HFFc6 (cell line): ENCODE measurements at places on chromosomes 3 and 15. TPM values are rescaled to one million over a fixed set of nuclear protein-coding genes. Genes with fewer than 3 reads are reported as not detected.

DNA sequence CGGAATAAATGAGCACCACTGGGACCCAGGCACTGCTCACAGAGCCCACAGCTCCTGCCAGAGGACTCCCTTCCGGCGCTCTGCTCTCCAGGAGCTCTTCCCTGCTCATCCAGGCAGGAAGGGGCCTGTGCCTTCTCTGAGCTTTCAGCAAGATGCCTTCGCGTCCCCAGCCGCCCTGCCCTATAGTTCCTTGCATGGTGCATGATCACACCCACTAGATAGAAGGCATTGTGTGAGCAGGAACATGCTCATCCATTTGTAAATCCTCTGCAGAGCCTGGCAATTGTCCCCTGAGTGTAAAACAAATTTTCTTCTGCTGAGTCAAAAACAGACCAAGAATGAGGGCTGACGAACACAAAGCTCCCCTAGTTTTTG lies 181.6 kb downstream of the MEGF11 start:
- no peak overlapping the region for H3K4me3 ChIP-seq
- H3K4me1 ChIP-seq: peaks cover 22% of the 10 kb centered on the region
- H3K36me3 ChIP-seq: no peaks in the 10 kb centered on the region
- peaks cover 11% of the 10 kb centered on the region for H3K27me3 ChIP-seq

- peaks cover 3% of the 10 kb centered on the region for H3K27me3 ChIP-seq
- no peak overlapping the region for H3K4me3 ChIP-seq
- H3K36me3 ChIP-seq: peaks cover 52% of the 10 kb centered on the region
- peaks cover 83% of the 10 kb centered on the region for H3K4me1 ChIP-seq
- no peak overlapping the region; the same call in 1 of the 2 replicates for H3K27ac ChIP-seq
These were observed 165.4 kb downstream of the MBNL1 start for GRCh38 chr3:152434142-152434541.

HTD2 gene
- 6.2 to 8.8 TPM (median 8.6 TPM) in 3 replicates for total RNA-seq

GRCh38 chr15:77112838-77113504 lies 42.1 kb upstream of the TSPAN3 start:
- H3K4me1 ChIP-seq: peaks cover 8% of the 10 kb centered on the region
- peaks cover 29% of the 10 kb centered on the region for H3K36me3 ChIP-seq
- no peak overlapping the region for H3K27ac ChIP-seq

DNA sequence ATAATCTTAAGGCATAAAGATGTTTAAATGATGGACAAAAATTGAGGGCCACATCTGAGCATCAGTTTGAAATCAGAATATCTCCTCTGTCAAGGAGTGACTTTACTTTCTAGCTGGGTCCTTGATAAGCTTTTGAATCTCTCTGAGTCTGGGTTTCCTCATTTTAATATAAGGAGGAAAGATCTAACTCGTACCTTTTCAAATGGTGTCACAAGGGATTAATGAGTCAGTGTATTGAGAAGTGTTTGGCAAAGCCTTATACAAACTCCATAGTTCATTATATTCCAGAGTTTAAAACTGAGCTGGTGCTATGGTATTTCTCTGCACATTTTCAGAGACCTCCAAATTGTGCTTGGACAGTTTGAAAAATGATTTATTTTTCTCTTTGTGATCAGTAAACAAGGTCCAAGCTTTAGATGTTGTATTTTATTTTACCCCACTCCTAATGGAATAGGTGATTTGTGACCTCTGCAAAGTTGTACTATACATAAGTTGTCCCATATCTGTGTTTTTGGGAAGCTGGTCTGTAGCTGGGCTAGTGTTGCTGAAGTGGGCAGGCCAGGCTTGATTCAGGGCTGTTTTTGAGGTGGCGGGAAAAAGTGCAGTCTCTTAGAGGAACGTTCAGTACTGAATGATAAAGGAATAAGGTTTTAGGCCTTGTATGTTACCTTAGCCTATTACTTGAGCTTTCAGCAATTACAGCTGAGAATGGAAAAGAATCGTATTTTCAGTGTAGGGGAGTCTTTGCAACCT lies 5.6 kb downstream of the FNDC3B start:
- peaks cover 3% of the 10 kb centered on the region; the same call in 1 of the 2 replicates for H3K27me3 ChIP-seq
- peak overlapping the region; percentile 53 for H3K4me3 ChIP-seq
- H3K4me1 ChIP-seq: peaks cover 71% of the 10 kb centered on the region
- DNase-seq: no peak

DNA sequence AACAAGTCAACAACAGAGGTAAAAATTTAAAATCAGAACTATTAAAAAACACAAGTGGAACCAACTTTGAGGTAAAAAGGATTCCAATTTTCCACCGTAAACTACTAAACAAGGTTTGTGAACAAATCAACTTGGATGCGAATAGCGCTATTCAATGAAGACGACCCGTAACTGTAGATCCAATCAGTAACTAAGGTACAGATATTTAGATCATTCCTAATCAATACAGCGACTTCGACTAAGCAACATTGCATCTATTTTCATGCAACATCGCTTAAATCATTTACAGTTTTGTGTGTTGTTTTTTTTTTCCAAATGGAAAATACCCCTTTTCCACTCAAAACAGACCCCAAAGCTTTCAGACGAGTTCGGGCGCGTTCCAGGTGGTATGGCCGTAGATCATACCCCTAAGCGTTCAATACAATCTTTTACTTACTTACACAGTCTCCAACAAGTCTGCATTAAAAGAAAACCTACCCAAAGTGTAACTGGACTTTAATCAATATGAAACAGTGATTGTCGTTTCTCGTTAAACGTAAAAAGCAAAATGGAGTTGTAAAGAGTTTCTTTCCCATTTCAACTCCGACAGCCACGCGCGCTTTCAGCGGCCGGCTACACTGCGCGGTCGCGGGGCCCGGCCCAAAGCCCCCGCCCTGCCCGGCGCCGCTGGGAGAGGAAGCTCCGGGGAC lies 786 bp downstream of the RHOA start:
- peaks cover 56% of the 10 kb centered on the region for H3K4me1 ChIP-seq
- H3K4me3 ChIP-seq: peak overlapping the region; percentile 98
- DNase-seq: no peak
- peaks cover 39% of the 10 kb centered on the region for H3K36me3 ChIP-seq
- H3K27me3 ChIP-seq: peaks cover 7% of the 10 kb centered on the region; the same call in 1 of the 2 replicates

DNA sequence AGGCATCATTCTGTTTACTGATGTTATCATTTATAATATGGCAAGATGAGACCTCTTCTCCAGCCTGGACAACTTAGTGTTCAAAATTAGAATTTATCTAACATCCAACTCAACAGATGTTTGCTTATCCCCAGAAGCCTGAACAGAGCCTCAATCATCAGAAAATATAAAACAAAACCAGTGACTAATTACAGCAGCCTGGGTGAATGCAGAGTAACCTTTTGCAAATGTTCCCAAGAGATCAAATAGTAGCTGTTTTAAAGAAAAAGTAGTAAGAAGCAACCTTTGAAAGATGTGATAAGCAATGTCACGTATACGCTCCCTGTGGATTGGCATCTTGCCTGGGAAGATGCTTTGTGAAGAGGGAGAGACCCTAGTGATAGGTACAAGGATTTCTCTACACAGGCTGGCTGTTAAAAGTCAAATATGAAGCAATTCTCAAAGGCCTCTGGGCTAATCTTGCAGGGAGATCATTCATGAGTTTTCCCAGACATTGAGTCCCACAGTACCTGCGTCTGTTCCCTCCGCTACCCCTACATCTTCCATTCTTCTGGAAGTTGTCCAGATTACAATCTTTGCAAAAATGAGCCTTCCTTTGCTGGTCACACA lies 39.3 kb upstream of the PRICKLE2 start:
- H3K36me3 ChIP-seq: peaks cover 11% of the 10 kb centered on the region
- H3K27ac ChIP-seq: peak overlapping the region; percentile 83
- peak overlapping the region; percentile 92 for H3K4me3 ChIP-seq
- peaks cover 82% of the 10 kb centered on the region for H3K4me1 ChIP-seq
- no peaks in the 10 kb centered on the region; the same call in 1 of the 2 replicates for H3K27me3 ChIP-seq
- peak; percentile 21 for DNase-seq

TOP2B gene
- 68.2 to 97.1 TPM (median 72.8 TPM) in 3 replicates for total RNA-seq

DNA sequence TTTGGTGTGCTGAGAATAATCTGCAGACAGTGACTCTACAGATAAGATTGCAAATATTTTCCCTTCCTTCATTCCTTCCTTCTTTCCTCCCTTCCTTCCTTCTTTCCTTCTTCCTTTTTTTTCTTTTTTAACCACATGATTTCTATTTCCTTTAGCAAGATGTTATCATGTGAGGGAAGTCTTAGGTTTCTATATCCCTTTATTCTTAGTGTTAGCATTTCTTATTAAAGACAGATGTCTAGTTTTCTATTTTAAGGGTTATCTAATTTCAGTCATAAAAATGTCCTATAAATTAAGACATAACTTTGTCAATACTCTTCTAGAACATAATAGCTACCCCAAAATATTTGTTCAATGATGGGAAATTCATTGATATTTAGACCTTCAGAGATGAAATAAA lies 470.9 kb downstream of the LPP start:
- peak overlapping the region; percentile 86 for H3K27ac ChIP-seq
- H3K27me3 ChIP-seq: peaks cover 2% of the 10 kb centered on the region
- peaks cover 68% of the 10 kb centered on the region for H3K4me1 ChIP-seq
- H3K36me3 ChIP-seq: peaks cover 22% of the 10 kb centered on the region
- peak overlapping the region; percentile 66 for H3K4me3 ChIP-seq

CX3CR1 gene
- total RNA-seq: not detected in 3 replicates

DNA sequence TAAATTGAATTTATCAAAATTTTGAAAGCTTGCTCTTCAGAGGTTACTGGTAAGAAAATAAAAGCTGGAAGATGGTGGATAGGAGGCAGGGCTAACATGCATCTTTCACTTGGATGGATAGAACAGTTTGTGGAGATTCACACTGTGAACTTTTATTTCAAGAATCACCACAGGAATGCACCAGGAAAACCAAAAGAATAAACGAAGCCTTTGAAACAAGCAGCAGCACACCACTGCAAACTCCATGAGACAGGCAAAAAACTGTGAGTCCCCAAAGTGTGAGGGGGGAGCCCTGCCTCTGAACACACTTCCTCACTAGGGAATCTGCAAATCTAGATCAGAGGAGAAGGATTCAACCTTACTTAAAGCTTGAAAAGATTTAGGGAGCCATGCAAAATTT lies 122.2 kb downstream of the RTP4 start:
- no peak for DNase-seq
- peaks cover 7% of the 10 kb centered on the region; the same call in 1 of the 2 replicates for H3K27me3 ChIP-seq
- no peak overlapping the region for H3K4me3 ChIP-seq
- H3K4me1 ChIP-seq: peaks cover 5% of the 10 kb centered on the region; the same call in 1 of the 2 replicates
- peaks cover 6% of the 10 kb centered on the region; the same call in 1 of the 2 replicates for H3K36me3 ChIP-seq

GRCh38 chr3:177610686-177611633 lies 413.7 kb upstream of the TBL1XR1 start:
- no peaks in the 10 kb centered on the region; the same call in 1 of the 2 replicates for H3K27me3 ChIP-seq
- peaks cover 11% of the 10 kb centered on the region for H3K4me1 ChIP-seq
- DNase-seq: no peak

REC114 gene
- total RNA-seq: not detected in 3 replicates

CMTM8 gene
- total RNA-seq: not detected in 2 replicates

- no peak overlapping the region for H3K4me3 ChIP-seq
- peaks cover 9% of the 10 kb centered on the region; the same call in 1 of the 2 replicates for H3K36me3 ChIP-seq
- DNase-seq: no peak
These were observed 13.1 kb upstream of the NAALADL2 start for GRCh38 chr3:174846055-174846454.

KBTBD13 gene
- not detected in 3 replicates for total RNA-seq

- H3K4me1 ChIP-seq: no peaks in the 10 kb centered on the region
- no peak for DNase-seq
- no peaks in the 10 kb centered on the region for H3K36me3 ChIP-seq
These were observed 86.7 kb upstream of the EPHB3 start for GRCh38 chr3:184474897-184475296.

AGTR1 gene
- total RNA-seq: 0.10 TPM in 1 of 3 replicates, not detected in the others

GRCh38 chr3:17162116-17162515 lies 277.4 kb downstream of the PLCL2 start:
- peaks cover 24% of the 10 kb centered on the region for H3K4me1 ChIP-seq
- H3K4me3 ChIP-seq: no peak overlapping the region
- no peak overlapping the region for H3K27ac ChIP-seq
- no peaks in the 10 kb centered on the region for H3K27me3 ChIP-seq
- DNase-seq: no peak
- H3K36me3 ChIP-seq: peaks cover 10% of the 10 kb centered on the region; the same call in 1 of the 2 replicates

A4GNT gene
- not detected in 3 replicates for total RNA-seq

DNA sequence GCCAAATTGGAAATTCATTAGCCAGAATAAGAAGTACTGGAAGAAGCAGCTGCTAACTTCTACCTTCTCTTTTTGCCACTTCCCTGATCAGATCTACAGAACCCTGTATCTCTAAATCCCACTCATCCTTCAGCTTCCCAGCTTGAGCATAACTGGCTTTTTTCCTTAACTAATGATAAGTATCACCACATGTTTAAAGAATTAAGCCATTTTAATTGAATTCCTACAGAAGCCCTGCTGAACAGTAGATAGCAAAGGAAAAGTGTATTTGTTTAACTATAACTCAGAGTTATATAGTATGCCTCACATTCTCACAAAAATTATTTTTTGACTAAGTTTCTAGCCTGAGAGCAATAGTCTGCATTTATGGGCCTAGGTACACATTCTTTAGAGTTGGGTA lies 262.4 kb downstream of the UBE2E2 start:
- H3K27ac ChIP-seq: no peak overlapping the region
- H3K4me3 ChIP-seq: no peak overlapping the region
- no peaks in the 10 kb centered on the region for H3K27me3 ChIP-seq
- no peak for DNase-seq
- peaks cover 9% of the 10 kb centered on the region; the same call in 1 of the 2 replicates for H3K36me3 ChIP-seq

GRCh38 chr3:46096336-46096735 lies 69.1 kb upstream of the XCR1 start:
- peaks cover 10% of the 10 kb centered on the region for H3K27me3 ChIP-seq
- H3K4me3 ChIP-seq: no peak overlapping the region
- H3K36me3 ChIP-seq: 0 out of 2 replicates have a peak, but pooled peaks cover 2% of the 10 kb centered on the region
- H3K4me1 ChIP-seq: peaks cover 23% of the 10 kb centered on the region

- no peaks in the 10 kb centered on the region; the same call in 1 of the 2 replicates for H3K27me3 ChIP-seq
- peaks cover 30% of the 10 kb centered on the region for H3K36me3 ChIP-seq
- no peak overlapping the region for H3K4me3 ChIP-seq
- peaks cover 74% of the 10 kb centered on the region for H3K4me1 ChIP-seq
- DNase-seq: no peak
These were observed 68.0 kb downstream of the FNDC3B start for GRCh38 chr3:172107403-172107802.

FBLN2 gene
- 71.5 to 83.9 TPM (median 76.6 TPM) in 3 replicates for total RNA-seq

DNA sequence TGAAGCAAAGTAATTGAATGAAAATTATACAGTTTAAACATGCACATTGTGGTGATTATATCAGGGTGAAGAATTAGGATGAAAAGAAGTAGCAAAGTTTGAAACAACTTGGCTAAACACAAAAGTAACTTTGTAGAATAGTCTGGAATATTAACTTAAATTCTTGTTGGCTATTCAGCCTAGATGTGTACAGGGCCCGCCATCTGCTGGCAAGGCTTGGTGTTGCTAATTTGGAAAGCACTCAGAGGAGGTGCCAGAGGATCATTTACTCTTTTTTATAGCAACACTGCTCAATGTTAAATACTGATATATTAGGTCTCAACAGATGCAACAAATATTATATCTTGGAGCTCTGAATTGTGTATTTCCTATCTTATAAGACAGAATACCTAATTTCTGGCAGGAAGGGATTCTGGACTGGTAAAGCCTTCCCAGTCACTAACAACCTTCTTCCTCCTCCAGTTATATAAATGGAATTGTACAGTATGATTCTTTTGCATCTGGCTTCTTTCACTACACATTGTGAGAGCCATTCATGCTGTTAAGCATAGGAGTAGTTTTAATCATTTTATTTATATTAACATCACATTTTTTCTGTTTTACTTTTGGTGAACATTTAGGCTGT lies 36.1 kb downstream of the TTC23 start:
- H3K27me3 ChIP-seq: no peaks in the 10 kb centered on the region
- peaks cover 35% of the 10 kb centered on the region for H3K4me1 ChIP-seq
- DNase-seq: peak; percentile 68
- H3K27ac ChIP-seq: no peak overlapping the region
- H3K36me3 ChIP-seq: no peaks in the 10 kb centered on the region

GRCh38 chr3:39434574-39434973 lies 28.1 kb downstream of the RPSA start:
- H3K4me1 ChIP-seq: peaks cover 37% of the 10 kb centered on the region
- DNase-seq: peak; percentile 66
- no peaks in the 10 kb centered on the region for H3K36me3 ChIP-seq
- H3K27me3 ChIP-seq: peaks cover 3% of the 10 kb centered on the region
